ENCODE measurements at places on chromosomes 1 and 21.

DNA sequence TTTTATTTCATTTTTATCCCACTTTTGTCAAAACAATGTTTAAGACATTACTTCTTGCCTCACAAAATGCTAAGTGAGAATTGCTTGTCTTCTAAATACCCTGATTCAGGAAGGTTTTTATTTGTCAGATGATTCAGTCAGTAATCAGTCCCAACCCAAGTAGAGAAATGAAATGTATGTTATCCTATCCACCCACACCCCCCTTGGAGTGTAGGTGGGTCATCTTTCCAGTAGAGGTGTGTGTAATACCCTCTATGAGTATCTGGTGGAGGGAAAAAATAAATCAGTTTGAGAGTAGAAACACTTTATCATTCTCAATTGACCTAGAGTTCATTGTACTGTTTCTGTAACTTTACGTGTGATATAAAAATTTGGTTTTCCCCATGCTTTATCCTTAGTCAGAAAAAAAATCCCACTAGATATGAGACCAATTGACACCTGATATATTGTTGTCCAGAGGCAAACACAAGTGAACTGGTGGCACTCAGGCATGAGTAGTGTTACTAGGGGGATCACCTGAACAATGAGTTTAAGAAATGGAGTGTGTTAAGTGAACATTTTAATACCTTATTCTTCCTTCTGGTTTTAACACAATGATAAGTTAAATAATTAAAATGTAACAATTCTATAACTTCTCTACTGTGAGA, 153.8 kb upstream of the C1orf105 start:
- DNase-seq = no peak

DNA sequence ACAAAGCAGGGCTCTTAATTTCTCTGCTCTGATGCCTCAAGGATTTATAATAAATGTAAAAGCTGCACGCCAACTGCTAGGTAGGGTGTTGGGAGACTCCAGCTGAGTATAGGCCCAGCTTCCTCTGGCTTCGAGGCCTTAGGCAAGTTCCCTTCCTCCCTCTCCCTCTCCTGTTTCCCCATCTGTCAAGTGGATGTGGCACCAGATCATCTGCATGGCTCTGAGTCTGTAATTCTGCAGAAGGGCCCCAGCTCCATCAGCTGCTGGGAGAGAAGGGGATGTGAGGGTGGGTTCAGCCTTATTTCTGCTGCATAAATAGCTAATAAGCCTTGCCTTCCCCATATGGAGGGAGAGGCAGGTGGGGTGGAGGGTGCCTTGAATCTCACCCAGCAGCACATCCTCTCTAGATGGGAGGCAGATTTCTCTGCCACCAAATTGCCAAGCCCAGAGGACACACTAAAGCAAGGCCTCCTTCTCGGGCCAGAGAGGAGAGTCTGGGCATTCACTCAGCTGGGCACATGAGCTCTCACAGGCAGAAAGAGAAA, 3.8 kb downstream of the TRIM62 start:
- no peak for DNase-seq

GRCh38 chr1:235932090-235932510, 65.4 kb upstream of the LYST start:
- DNase-seq = peak; percentile 94

- no peak for DNase-seq
Observed at GRCh38 chr1:11157867-11158266, 31.3 kb upstream of the ANGPTL7 start.

- DNase-seq = no peak
Observed at GRCh38 chr1:85889870-85890269, 181.6 kb upstream of the ZNHIT6 start.

DNA sequence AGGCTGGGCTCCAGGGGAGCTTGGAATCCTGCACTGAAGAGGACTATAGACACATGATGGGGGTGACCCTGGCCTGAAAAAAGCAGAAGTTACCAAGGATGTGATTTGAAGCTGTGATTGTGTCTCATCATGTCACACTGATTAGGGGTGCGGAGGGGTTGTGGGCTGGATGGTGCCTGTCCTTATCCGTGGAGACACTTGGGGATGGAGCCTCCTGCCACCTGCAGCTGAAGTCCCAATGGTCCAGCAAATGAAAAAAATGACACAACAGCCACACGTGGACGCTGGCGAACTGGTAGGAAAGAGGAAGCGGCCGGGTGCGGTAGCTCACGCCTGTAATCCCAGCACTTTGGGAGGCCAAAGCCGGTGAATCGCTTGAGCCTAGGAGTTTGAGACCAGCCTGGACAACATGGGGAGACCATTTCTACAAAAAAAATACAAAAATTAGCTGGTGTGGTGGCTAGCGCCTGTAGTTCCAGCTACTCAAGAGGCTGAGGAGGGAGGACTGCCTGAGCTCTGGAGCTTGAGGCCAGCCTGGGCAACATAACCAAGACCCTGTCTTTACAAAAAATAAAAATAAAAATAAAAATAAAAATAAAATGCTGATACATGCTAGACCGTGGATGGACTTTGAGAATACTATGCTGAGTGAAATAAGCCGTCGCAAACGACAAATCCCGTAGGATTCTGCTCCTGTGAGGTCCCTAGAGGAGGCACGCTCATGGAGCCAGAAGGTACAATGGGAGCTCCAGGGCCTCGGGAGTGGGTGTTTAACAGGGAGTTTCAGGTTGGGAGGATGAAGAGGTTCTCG, 838 bp upstream of the IBA57 start:
- peak; percentile 27 for DNase-seq

DNA sequence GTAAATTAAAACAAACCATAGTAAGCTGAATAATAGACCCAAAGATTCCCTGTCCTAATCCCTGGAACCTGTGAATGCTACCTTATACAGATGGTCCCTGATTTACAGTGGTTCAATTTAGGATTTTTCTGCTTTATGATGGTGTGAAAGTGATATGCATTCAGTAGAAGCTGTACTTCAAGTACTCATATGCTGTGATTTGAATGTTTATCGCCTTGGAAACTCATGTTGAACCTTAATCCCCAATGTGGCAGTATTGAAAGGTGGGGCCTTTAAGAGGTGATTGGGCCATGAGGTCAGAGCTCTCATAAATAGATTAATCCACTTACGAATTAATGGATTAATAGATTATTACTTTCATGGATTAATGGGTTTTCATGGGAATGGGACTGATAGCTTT, 10.6 kb upstream of the RRP15 start:
- DNase-seq = no peak

- DNase-seq = no peak
Observed at GRCh38 chr1:235622936-235623779, 26.4 kb downstream of the GNG4 start.

DNA sequence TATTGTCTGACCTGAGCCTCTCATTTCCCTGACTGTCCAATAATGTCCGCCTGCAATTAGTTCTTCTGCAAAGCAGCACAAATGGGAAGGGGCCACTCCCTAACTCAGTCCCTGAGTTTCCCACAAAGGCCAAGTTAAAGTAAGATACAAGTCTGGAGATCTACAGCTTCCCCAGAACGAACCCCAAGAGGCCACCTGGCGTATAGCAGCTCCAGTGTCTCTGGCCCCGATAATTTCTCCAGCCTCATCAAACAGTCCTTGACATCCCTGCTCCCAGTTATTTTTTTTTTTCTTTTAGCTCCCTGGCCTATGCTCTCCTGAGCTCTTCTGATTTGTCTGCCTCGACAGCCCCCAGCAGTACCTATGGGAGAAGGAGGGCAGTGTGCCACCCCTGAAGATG, 8.1 kb upstream of the ACKR1 start:
- no peak for DNase-seq

DNA sequence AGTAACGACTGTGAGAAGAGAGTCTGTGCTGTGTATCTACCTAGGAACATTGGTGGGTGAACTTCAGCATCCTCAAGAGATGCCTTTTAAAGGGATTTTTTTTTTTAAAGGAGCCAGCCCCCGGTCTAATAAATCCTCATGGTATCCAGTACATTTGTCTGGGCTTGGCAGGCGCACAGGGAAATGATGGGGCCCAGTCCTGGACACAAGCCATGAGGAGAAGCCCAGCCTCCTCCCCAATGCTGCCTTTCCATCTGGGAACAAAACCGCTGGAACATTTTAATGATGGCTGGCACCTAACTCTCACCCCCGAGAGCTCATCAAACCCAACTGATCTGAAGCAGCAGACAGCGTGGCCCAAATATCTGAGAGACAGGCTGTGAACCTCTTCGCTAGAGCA, 64.2 kb downstream of the ACOT7 start:
- no peak for DNase-seq

GRCh38 chr1:92424381-92424780, 62.3 kb downstream of the GFI1 start:
- DNase-seq = peak; percentile 38

DNA sequence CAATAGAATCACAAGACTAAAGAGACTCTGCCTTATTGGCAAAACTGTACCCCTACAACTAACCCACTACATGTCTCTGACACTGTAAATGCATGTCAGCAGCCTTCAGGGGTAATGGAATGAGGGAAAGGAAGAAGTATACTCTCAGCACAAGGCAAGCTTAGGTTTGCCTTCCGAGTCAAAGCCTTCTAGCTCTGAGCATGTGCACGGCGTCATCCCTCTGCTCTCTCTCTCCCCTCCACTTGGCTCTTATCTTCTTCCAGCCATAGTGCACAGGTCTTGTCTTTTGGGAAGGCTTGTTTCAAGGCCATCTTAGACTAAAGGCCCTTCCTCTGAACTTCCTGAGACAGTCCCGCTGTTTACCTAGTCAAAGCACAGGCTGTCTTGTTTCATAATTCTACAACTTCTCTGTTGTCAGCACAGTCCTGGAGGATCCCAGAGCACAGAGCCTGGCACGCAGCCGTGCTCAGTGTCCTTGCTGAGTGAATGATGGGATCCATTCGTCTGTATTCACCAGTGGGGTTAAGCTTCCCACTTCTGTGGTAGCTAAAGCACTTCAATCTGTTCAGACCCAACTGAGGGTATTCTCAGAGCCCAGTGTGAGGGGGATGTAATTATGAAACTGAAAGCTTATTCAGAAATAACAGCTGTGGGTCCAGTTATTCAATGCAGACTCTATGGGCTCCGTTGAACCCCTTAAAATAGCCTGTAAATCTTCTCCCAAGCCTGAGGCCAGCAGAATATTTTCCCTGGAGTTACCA, 166.5 kb upstream of the PLD5 start:
- no peak for DNase-seq

GRCh38 chr1:67605209-67605780, 79.7 kb upstream of the GADD45A start:
- DNase-seq = no peak

DNA sequence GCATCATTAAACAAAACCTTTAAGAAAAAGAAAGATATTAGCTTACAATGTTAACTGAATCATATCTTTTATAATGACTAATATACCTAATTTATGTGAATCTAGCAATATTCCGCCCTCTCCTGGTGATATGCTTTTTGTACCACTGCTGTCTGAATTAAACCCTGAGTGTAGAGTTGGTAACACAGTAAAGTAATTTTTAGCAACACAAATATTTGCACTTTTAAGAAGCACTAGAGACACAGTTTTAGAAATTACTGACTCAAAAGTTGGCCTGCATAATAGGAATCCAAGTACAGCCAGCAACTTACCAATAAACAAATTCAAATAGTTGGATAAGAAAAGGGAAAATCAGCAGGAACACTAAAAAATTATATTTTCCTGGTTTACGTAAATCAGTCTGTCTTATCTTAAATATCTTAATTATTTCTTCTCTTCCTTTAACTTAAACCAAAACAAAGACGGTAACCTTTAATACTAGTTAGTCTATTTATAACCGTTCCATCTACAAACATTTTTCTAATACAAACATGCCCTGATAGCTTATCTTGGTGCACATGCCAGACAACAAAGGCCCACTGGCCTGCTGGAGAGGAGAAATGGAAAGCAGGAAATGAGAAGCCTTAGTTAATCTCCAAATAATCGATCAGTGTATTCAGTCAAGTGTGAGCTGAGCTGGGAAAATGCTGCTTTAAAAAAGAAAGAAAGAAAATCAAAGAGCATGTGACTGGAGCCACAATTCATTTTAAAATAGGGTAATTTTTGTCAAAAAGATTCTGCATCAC, 246.0 kb downstream of the RERE start:
- no peak for DNase-seq

DNA sequence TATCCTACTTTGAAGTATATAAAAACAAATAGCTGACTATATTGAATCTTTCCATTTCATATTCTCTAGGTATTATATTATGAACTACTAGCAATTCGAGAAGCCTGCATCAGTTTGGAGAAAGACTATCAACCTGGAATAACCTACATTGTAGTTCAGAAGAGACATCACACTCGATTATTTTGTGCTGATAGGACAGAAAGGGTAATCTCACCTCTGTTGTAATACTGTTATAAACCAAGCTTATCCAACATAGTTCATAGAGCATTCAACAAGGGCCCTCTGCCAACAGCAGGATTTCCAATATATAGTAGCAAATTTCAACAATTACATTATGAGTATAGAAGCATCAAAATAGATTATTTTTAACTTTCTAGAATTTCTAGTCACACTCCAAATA, 43.7 kb upstream of the TEKT2 start:
- no peak for DNase-seq

GRCh38 chr1:7555391-7556185, 215.5 kb upstream of the VAMP3 start:
- DNase-seq = no peak

GRCh38 chr21:45847870-45848269, 133.7 kb upstream of the COL6A1 start:
- DNase-seq = no peak

- DNase-seq = peak; percentile 26
Observed at GRCh38 chr1:47211796-47212269, 20.2 kb downstream of the TAL1 start.

- no peak for DNase-seq
Observed at GRCh38 chr21:41466024-41466820, 40.2 kb downstream of the MX1 start.

DNA sequence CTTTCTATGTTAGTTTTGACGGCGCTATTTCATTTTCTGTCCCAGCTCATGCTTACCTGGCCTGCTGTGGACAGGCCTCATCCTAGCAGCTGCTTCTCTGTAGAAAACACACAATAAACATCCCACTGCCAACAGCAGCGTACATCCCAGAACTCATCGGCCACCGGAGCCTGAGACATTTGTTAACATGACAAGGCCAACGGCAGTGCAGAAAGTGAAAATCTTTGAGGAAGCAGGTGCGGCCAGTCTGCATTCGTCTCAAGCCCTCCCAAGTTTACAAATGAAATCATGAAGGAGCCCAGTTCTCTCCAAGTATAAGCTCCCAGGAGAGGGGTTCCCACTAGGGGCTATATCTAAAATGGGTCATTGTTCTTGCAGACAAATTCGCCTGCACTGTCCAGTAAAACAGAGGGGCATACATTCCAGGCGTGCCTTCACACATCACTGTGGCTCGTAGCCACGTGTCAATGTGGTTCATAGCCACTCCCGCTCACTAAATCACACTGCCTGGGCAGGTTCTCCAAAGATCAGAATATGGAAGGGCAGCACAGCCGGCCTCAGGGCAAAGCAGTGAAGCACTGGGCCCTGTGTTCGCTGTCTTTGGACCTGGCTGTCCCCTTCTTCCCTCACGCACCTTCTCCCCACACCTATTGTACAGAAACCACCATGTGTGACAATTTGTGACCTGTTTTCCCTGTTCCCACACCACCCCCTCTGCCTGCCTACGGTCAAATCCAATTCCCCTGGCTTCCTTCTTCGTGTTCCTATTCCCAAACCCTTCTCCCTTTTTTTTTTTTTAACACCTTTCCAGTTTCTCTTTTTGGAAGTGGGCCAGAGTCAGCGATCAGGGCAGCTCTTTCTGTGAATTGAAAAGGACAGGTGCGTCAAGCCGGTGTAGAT, 27.0 kb upstream of the ABCG1 start:
- DNase-seq = no peak
